ENCODE measurements at places on chromosomes 1 and 21. TPM values are rescaled to one million over a fixed set of nuclear protein-coding genes. Genes with fewer than 3 reads are reported as not detected.

GRCh38 chr1:207810173-207810572 is 58.3 kb downstream of the CD46 start:
- H3K4me1 ChIP-seq, result peaks cover 57% of the 10 kb centered on the region
- peaks cover 59% of the 10 kb centered on the region for H3K36me3 ChIP-seq
- DNase-seq, result no peak
- peak overlapping the region; percentile 49 for H3K27ac ChIP-seq
- no peak overlapping the region for H3K4me3 ChIP-seq

DNA sequence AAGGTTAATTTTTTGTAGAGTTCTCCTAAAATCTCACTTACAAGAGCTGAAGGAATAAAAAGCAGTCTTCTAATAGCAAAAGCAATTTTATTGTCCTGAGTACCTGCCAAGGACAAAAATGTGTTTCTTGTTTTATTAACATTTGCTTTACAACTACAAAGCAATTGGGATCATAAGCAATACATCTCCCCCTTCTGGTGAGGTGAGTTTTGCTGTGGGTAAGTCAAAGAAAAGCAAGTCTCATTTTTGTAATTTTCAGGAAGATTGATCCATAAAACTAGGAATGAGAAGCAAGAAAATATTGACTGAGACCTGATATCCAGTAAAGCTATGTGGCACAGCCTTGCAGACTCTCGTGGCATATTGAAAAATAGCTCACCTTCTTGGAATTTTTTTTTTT is 2162.7 kb downstream of the NCAM2 start:
- no peaks in the 10 kb centered on the region for H3K27me3 ChIP-seq
- no peak overlapping the region for H3K27ac ChIP-seq
- no peak for DNase-seq
- no peaks in the 10 kb centered on the region for H3K36me3 ChIP-seq
- no peaks in the 10 kb centered on the region for H3K4me1 ChIP-seq
- H3K4me3 ChIP-seq, result no peak overlapping the region

DNA sequence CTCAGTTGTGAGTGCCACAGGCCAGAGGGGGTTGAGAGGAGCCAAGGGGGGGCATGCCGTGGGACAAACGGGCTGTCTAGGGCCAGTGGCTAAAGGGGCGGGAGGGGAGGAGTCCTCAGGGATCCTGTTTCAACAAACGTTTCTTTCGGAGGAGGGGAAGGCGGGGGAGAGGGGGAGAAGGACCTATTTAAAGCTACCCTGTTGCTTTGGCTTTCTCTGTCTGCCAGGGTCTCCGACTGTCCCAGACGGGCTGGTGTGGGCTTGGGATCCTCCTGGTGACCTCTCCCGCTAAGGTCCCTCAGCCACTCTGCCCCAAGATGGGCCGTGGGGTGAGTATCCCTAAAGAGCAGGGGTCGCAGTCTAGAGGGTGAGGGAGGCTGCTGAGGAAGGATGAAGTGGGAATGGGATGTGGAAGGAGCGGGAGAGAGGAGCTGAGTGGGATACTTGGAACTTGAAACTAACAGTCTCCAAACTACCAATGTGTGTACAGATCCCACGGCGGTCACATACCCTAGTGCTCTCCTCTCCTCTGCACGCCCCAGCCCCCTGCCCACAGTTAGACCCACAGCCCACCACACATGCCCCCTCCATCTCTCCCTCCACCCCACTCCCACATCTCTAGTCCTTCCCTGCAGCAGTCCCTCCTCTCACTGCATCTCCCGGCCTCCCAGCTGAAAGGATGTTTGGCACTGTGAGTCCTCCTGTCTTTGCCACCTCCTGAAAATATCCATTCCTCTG is at the start of gene ATP1A2:
Gene ATP1A2, plus strand, starts transcription at position 215 of the 738 bp plus-strand sequence. Its CDS starts 103 bp downstream, at position 318.
- H3K36me3 ChIP-seq, result no peaks in the 10 kb centered on the region
- no peak for DNase-seq
- H3K4me3 ChIP-seq, result no peak within 1 kb of the TSS
- no peaks in the 10 kb centered on the region for H3K4me1 ChIP-seq

Gene ARHGAP29
- 0.23 TPM for total RNA-seq

Gene IL24
- 10.7 TPM for total RNA-seq

- no peaks in the 10 kb centered on the region for H3K36me3 ChIP-seq
- no peaks in the 10 kb centered on the region for H3K4me1 ChIP-seq
- peaks cover 2% of the 10 kb centered on the region for H3K27me3 ChIP-seq
Measured at GRCh38 chr21:39051588-39051949, 131.7 kb downstream of the PSMG1 start.

Gene ADAMTS1
- not detected for total RNA-seq

- no peak overlapping the region for H3K4me3 ChIP-seq
- H3K27me3 ChIP-seq, result peaks cover 3% of the 10 kb centered on the region
- peak; percentile 7 for DNase-seq
- H3K27ac ChIP-seq, result no peak overlapping the region
Measured at GRCh38 chr1:110433803-110434202, 17.1 kb upstream of the PROK1 start.

- H3K36me3 ChIP-seq, result peaks cover 16% of the 10 kb centered on the region
- no peaks in the 10 kb centered on the region for H3K27me3 ChIP-seq
- DNase-seq, result no peak
- H3K27ac ChIP-seq, result no peak overlapping the region
Measured at GRCh38 chr21:36926989-36927718, 39.3 kb downstream of the HLCS start.

Gene RGS16
- 30.6 TPM for total RNA-seq

Gene S100A1
- not detected for total RNA-seq

DNA sequence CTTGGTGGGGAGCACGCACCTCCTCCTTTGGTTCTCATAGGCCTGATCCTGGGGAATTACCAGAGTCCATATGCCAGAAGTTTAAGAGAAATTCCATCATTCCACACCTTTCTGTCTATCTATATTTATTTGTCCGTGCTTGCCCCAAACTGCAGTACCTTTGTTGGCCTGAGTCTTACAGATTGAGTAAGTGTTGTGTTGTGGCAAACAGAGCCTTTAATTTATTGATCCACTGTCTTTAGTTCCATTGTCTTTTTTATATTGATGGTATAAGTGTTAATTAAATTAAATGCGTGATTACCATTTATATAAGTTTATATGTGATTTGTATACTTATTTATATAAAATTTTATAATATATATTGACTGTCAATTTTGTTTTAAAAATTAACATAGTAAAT is 4.9 kb downstream of the SH3BGR start:
- no peaks in the 10 kb centered on the region for H3K27me3 ChIP-seq
- no peak for DNase-seq
- peaks cover 3% of the 10 kb centered on the region for H3K4me1 ChIP-seq
- no peak overlapping the region for H3K4me3 ChIP-seq

Gene IFNLR1
- 6.6 TPM for total RNA-seq

DNA sequence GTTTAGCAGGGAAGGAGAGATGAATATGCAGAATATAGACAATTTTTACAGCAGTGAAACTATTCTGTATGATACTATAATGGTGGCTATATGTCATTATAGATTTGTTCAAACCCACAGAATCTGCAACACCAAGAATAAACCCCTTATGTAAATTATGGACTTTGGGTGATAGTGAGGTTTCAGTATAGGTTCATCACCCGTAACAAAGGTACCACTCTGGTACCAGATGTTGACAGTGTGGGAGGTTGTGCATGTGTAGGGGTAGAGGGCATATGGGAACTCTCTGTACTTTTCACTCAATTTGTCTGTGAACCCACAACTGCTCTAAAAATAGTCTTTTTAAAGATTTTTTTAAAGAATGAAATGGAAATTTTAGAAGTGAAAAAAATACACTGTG is 29.9 kb upstream of the PRDX6 start:
- H3K27ac ChIP-seq, result no peak overlapping the region
- peaks cover 21% of the 10 kb centered on the region for H3K4me1 ChIP-seq
- peaks cover 36% of the 10 kb centered on the region for H3K36me3 ChIP-seq
- DNase-seq, result no peak
- no peaks in the 10 kb centered on the region for H3K27me3 ChIP-seq

DNA sequence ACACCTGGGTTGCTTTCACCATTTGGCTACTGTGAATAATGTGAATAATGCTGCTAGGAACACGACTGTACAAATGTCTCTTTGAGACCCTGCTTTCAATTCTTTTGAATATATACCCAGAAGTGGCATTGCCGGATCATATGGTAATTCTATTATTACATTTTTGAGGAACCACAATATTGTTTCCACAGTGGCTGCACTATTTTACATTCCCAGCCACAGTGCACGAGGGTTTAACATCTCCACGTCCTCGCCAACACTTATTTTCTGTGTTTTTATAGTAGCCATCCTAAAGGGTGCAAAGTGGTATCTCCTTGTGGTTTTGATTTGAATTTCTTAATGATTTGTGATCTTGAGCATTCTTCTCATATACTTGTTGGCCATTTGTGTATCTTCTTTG is 15.7 kb downstream of the FHAD1 start:
- no peak overlapping the region for H3K27ac ChIP-seq
- no peak overlapping the region for H3K4me3 ChIP-seq
- peaks cover 18% of the 10 kb centered on the region for H3K4me1 ChIP-seq
- no peak for DNase-seq
- H3K36me3 ChIP-seq, result no peaks in the 10 kb centered on the region

DNA sequence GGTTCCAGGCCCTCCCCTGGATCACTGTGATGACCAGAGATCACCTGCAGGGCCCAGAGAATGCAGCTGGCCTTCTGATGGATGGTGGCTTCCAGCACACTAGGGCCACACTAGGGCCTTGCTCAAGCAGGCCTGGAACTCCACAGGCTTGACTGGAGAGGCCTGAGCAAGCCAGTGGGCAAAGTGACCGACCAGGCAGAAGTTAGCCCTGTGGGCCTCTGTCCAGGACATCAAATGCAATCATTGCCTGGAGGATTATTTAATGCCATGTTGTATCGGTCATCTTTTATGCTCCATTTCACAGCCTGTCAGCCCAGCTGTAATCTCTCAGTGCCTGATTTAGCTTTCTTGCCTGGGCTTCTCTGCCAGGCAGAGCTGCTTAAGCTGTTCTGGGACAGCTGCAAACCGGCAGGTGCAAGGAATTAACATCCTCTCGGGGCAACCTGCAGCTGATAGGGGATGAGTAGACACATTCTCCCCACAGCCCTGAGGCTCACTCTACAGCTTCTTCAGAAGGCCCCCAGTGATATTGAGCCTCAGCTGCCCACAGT is 17.7 kb downstream of the NENF start:
- H3K36me3 ChIP-seq, result no peaks in the 10 kb centered on the region
- no peak for DNase-seq
- no peak overlapping the region for H3K4me3 ChIP-seq
- H3K27me3 ChIP-seq, result no peaks in the 10 kb centered on the region
- H3K4me1 ChIP-seq, result no peaks in the 10 kb centered on the region
- H3K27ac ChIP-seq, result no peak overlapping the region

GRCh38 chr1:207032528-207033017 is at the start of gene C1orf116:
Gene C1orf116 (minus strand): TSS chr1:207032756. CDS start chr1:207027598, 5,158 bp downstream.
- H3K36me3 ChIP-seq, result no peaks in the 10 kb centered on the region
- DNase-seq, result no peak
- H3K27ac ChIP-seq, result no peak within 1 kb of the TSS
- H3K4me3 ChIP-seq, result no peak within 1 kb of the TSS
- no peaks in the 10 kb centered on the region for H3K4me1 ChIP-seq

- H3K27me3 ChIP-seq, result no peaks in the 10 kb centered on the region
- H3K4me1 ChIP-seq, result peaks cover 56% of the 10 kb centered on the region
- H3K4me3 ChIP-seq, result peak overlapping the region; percentile 99
- no peak for DNase-seq
- peak overlapping the region; percentile 93 for H3K27ac ChIP-seq
Measured at GRCh38 chr21:42401154-42401553, 2.5 kb upstream of the UBASH3A start.

DNA sequence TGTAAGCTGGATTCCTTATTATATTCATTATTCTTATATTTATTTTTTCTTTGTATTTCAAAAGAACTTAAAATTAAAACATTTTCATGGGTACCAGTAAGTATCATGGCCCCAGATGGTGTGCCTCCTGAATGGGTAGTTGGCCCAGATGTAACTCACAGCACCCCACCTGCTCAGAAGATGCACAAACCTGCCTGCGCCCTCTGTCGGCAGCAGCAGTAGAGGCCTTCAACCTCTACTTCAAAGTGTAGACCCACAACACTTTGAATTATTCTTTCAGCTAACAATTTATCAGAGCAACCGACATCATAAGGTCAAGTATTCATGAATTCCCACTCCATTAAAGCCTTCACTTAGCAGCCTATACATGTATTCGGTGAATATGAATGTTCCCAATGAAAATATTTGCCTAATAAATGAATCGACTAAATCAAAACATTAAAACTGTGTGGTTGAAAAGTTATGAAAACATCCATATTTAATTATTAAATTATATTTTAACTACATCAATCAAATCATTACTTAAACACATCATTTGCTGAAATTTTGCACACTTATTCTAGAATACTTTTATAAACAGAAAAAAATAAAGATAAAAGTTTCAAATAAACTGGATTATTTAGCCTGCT is 25.4 kb downstream of the PIGM start:
- H3K36me3 ChIP-seq, result no peaks in the 10 kb centered on the region
- H3K27ac ChIP-seq, result no peak overlapping the region
- H3K4me1 ChIP-seq, result no peaks in the 10 kb centered on the region
- DNase-seq, result peak; percentile 88

Gene COX20
- 32.0 TPM for total RNA-seq

DNA sequence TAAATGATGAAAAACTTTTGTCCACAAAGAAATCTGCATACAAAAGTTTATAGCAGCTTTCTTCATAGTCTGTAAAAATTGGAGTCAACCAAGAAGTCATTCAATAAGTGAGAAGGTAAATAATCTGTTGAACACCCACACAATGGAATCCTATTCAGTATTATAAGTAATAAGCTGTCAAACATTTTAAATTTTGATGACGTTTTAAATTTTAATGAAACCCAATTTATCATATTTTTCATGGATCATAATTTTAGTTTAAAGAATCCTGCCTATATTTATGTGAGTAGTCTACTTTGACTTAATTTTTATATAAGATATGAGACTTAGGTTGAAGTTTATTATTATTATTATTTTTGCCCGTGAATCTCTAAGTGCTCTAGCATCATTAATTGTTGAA is 20.0 kb downstream of the OR10J1 start:
- DNase-seq, result no peak
- no peaks in the 10 kb centered on the region for H3K36me3 ChIP-seq
- no peak overlapping the region for H3K4me3 ChIP-seq
- no peak overlapping the region for H3K27ac ChIP-seq
- H3K27me3 ChIP-seq, result no peaks in the 10 kb centered on the region
- no peaks in the 10 kb centered on the region for H3K4me1 ChIP-seq

GRCh38 chr1:101081496-101082488 is 56.2 kb upstream of the DPH5 start:
- H3K36me3 ChIP-seq, result peaks cover 44% of the 10 kb centered on the region
- no peaks in the 10 kb centered on the region for H3K27me3 ChIP-seq
- peak; percentile 54 for DNase-seq

DNA sequence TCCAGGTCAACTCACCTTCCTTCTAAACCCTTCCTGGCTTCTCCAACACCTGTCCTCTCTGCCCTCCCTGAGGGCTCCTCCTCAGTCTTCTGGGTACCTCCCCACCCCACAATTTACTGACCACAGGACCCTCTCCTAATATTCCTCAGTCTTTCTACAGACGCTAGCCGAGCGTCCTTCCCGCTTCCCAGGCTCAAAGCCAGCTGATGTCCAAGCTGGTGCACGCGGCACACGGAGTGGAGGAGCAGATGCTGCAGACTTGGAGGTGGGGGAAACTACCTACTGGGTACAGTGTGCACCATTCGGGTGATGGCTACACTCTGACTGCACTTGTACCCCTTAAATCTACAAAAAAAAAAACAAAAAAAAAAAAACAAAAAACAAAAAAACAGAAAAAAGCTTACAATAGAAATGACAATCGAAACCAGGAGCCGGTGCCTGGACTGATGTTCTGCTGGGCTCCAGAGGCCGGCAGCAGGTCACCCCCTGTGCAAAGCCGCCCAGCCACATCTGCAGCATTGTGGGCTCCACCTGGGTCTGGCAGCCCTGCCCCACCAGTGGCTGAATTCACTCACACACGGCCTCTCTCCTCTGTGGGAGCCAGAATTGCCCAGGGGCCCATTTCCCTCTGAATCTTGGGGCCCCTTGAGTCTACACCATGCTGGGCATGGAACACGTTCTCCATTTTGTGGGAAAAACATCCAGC is 7.0 kb downstream of the TRIM11 start:
- H3K27me3 ChIP-seq, result no peaks in the 10 kb centered on the region
- H3K36me3 ChIP-seq, result peaks cover 47% of the 10 kb centered on the region
- DNase-seq, result no peak
- H3K4me1 ChIP-seq, result peaks cover 46% of the 10 kb centered on the region
- H3K4me3 ChIP-seq, result no peak overlapping the region

Measured in activated CD4-positive, alpha-beta T cell treated with anti-CD3 and anti-CD28 coated beads for 36 hours (primary cell).